ENCODE measurements at places on chromosomes 2 and 18. TPM values are rescaled to one million over a fixed set of nuclear protein-coding genes. Genes with fewer than 3 reads are reported as not detected.

DNA sequence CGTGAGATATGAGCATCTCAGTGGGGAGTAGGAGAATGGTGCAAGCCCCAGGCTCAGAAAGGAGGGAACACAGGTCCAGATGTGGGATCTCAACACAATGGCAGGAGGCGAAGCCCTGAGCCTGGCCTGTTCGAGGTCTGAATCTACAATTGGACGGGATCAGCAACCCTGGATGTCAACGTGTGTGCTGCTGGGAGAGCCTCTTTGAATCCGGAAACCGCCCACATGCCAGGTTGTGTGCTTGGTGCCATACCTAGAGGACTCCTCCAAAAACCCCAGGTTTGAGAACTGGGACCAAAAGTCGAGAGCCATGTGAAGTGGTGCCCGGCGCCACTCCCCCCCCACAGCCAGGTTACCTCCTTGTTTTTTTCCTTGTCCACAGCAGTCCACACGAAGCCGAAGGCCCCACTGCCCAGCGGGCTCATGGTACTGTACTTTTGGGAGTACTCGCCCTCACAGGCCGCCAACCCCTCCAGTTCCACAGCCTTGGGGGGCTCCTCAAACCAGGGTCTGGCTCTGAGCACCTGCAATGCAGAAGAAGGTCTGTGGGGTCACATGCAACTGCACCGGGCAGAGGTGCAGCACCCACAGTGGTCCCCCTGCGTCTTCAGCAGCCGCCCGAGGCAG is 20.4 kb upstream of the MTERF4 start:
- DNase-seq = peak; percentile 41

GRCh38 chr2:233513953-233514655 is 52.5 kb downstream of the USP40 start:
- no peak for DNase-seq

- DNase-seq = peak; percentile 74
These were observed 38.9 kb downstream of the INO80C start for GRCh38 chr18:35458677-35459441.

SETBP1 gene
- polyA plus RNA-seq = 1.2 TPM

Data from sigmoid colon (tissue), 7 donors.